ENCODE measurements at places on chromosomes 12 and 14. TPM values are rescaled to one million over a fixed set of nuclear protein-coding genes. Genes with fewer than 3 reads are reported as not detected.

The RCOR1 gene
- 11.8 TPM for total RNA-seq

GRCh38 chr14:99436247-99437180, 44.1 kb downstream of the SETD3 start:
- no peak for DNase-seq

The FOXG1 gene
- not detected for total RNA-seq

- no peak for DNase-seq
Observed at GRCh38 chr12:119666900-119667576, 895 bp upstream of the PRKAB1 start.

The FAM181A gene
- not detected for total RNA-seq

GRCh38 chr12:47740606-47741339, 15.5 kb upstream of the ENDOU start:
- no peak for DNase-seq

GRCh38 chr12:113072136-113072535, 15.6 kb downstream of the DTX1 start:
- no peak for DNase-seq

DNA sequence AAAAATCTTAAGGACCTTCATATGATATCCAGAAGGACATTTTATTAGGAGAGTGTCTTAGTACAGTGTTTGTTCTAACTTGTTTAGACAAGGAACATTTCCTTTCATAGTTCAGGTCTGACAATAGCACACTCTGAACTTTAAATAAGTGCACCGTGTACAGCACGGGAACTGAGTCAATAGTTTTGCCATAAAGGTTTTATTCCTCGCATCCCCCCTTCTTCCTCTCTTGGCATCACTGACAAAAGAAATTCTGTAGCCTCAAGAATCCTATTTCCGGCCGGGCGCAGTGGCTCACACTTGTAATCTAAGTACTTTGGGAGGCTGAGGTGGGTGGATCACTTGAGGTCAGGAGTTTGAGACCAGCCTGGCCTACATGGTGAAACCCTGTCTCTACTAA, 58.3 kb downstream of the TMCC3 start:
- no peak for DNase-seq

GRCh38 chr12:112798048-112798760, 6.7 kb downstream of the RPH3A start:
- no peak for DNase-seq

DNA sequence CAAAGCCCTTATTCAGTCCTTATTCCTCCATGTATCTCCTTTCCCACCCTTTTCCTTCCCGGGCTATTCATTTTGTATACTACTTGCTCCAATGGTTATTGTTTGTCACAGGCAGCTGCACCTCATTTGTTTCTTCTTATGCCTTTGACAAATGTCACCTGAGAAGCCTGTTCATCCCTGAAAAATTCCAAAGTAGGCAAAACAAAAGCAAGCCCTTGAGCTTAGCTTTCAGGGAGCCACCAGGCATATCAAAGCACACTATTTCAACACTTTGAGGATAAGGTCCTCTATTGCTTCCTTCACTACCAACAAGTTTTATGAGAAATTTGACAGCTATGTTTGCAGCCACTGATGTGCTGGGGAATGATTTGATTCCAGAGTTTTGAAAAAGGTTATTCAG, 738.7 kb upstream of the LMO3 start:
- DNase-seq: no peak

Data from sigmoid colon (tissue), 7 donors.